Activated CD4-positive, CD25-positive, alpha-beta regulatory T cell treated with anti-CD3 and anti-CD28 coated beads, Interleukin-2, amount 50 U/mL, for 72 hours (primary cell): ENCODE measurements at places on chromosomes 12 and 14.
A peak's percentile ranks its signal among the peaks of the same experiment; 100 is the strongest.

GRCh38 chr14:64726585-64726890 is 22.3 kb downstream of the PLEKHG3 start:
- no peak for DNase-seq

DNA sequence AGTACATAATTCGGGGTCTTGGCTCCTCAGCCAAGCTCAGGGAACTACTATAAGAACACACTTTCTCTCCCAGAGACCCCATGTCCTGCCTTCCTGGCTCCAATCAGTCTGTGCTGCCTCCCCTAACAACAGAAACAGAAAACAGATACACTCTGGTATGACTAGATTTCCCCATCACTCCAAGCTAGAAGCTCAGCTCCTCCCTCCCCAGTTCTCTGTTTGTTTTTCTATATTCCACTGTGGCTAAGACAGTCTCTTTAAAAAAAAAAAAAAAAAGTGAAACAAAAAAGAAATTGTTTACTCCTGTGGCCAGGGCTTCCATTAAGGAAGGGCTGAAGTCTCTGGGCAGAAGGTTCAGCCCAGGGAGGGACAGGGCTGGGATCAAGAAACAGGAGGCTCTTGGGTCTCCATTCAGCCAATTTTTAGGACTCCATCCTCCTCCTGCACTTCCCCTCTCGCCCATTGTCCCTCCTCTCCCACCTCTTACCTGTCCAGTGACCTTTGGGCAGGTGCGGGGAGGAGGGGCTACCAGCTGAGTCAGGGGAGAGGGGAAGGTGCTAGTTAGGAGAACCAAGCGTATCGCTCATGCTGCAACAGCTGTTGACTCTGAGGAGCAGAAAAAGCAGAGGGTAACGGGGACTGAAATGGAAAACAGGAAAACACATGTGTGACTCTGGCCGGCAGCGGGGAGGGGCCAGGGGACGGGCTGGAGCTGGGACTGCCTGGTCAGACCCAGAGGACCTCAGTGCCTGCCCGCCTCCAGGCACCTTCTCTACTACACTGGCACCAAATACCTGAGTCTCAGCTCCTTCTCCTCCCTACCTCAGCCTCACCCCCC is 4.1 kb upstream of the SLC7A7 start:
- DNase-seq, result no peak

- no peak for DNase-seq
Observed at GRCh38 chr14:63273717-63274655, 44.7 kb downstream of the GPHB5 start.

DNA sequence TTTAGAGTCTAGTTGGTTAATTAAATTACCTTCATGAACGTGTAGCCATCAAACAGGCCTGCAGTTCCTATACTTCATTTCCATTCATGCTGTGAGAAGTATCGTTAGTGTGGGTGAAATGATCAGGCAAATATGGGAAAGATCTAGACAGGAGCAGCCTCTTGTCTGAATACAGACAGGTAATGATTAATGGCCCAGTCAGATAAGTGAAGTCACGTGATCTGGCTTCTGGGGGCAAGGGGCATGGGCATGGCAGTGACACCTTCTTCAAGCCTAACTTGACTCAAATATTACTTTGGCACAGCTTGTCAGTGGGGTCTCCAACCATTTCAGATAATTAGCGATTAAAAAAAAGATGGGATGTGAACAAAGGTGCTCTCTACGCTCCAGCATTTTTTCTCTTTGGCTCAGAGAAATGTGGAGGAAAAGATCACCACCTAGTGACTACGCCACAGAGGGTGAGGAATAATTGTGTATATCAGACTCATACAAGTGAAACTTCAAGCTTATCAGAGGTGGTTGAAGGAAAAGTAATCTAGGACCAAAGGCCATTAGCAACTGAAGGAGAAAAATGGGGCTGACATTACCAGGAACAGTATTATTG is 17.8 kb downstream of the GUCY2C start:
- DNase-seq, result no peak

DNA sequence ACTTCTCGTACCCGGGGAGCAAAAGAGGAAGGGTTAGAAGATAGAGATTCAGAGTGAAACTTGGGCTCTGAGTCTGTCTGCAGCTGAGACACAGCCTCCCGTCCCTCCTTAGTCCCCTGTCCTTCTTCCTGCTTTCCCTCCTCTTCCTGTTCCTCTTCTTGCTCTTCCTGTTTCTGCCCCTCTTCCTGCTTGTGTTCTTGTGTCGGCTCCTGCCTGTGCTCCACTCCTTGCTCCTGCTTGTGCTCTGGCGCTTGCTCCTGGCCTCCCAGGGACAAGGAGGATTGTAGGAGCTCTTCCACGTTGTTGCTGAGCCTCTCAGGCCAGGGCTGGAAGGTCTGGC is 3.0 kb downstream of the ACRBP start:
- DNase-seq, result no peak

DNA sequence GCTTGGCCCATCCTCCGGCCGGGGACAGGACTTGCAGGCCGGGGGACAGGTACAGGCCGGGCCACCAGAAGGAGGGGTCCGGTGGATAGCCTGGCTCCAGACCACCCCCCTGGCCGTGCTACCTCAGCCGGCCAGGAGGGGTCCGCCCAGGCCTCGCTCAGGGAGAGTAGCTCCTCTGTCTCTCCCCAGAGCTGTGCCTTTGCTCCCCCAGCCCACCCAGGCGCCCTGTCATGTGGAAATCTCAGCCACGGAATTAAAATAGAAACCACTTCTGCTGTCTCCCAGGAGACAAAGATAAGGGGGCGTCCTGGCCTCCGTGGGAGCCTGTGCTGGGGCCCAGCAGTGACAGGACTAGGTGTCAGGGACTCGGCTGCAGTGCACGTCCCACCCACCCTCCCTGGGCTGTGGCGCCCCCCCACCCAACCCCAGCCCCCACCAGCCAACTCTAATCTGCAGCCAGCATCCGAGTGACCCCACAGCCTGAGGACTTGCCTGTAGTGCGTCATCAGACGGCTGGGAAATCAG is 3.3 kb upstream of the CRIP2 start:
- DNase-seq, result no peak

- DNase-seq, result peak; percentile 39
Observed at GRCh38 chr12:116123451-116124258, 153.8 kb downstream of the MED13L start.

- DNase-seq, result no peak
Observed at GRCh38 chr12:99388671-99389195, 258.8 kb upstream of the GARIN6 start.

GRCh38 chr14:51865953-51866747 is 5.7 kb downstream of the GNG2 start:
- no peak for DNase-seq

GRCh38 chr12:6183689-6184428 is 16.3 kb upstream of the CD9 start:
- DNase-seq, result no peak

DNA sequence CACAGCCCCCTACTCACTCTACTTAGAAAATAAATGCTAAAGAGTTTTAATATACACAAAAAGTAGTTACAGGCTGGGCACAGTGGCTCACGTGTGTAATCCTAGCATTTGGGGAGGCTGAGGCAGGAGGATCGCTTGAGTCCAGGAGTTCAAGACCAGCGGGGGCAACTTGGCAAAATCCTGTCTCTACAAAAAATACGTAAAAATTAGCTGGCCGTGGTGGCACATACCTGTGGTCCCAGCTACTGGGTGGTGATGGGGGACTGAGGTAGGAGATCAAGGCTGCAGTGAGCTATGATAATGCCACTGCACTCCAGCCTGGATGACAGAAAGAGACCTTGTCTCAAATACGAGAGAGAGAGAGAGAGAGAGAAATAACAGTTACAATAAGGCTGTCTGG is 9.9 kb upstream of the DYNC1H1 start:
- DNase-seq, result no peak

- peak; percentile 81 for DNase-seq
Observed at GRCh38 chr12:6426882-6427671, 17.7 kb upstream of the CD27 start.

GRCh38 chr12:42960087-42960527 is 370.6 kb upstream of the PRICKLE1 start:
- no peak for DNase-seq

DNA sequence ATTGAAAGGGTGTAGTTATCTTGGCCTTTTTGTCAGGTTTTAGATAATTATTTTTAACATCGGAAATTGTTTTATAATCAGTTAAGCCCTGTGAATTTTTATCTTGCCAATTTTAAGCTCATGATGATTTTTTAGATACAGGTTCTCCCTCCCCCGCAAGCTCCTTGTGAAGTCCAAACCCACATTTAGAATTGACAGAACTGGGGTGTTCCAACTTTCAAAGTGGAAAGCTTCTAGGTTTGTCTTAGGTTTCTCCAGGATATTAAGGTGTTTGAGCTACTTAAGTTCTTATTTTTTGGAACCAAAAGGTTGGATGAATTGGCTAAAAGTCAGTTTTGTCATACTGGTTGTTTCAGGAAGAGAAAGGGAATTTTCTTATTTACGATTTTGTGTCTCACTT is 49.1 kb downstream of the ATP2A2 start:
- no peak for DNase-seq

DNA sequence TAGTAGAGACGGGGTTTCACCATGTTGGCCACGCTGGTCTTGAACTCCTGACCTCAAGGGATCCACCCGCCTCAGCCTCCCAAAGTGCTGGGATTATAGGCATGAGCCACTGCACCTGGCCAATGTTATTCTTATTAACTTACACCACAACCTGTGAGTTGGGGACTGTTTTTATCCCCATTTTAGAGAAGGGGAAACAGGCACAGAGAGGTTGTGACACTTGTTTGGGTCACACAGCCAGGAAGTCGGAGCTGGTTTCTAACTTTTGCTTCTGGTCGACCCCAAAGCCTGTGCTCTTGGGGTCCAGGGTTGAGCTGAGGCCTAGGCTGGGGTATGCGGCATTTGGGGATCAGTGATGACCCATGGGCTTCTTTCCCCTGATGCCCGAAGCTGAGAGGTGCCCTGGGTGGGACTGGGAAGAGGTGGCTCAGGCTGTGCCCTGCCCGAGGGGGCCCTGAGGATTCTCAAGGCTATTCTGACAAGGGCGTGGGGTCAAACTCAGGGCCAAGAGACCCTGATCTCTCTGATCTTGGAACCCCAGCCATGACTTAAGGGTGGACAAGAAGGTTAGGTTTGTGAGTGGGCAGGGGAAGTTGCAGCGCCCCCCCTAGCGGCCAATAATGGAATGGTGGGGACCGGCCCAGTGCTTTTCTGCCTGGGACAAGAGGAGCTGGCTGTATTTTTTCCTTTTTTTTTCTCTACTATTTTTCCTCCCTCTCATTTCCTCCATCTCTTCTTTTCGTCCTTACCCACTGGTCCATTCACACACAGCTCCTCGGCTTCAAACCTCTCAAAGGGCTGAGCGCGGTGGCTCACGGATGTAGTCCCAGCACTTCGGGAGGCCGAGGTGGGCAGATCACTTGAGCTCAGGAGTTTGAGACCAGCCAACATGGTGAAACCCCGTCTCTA is 3.0 kb downstream of the SDSL start:
- peak; percentile 69 for DNase-seq

DNA sequence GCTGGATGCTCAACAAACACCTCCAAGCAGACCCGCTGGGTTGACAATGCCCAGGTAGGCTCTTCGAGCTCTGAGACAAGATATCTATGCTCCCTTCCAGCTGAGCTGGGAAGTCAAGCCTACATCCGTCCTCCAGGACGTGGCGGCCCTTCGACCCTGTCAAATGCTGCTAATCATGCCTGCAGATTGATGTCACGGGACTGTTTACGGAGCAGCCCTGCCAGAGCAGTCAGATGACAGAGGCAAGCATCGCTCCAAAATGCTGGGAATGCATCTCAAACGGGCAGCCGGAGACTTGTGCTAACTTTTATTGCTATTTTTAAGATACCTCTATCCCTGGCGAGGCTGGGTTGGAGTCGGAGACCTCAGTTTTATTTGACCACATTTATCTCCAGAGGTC is 139.2 kb downstream of the NTF3 start:
- DNase-seq, result no peak

- DNase-seq, result no peak
Observed at GRCh38 chr12:20448781-20449180, 80.4 kb downstream of the PDE3A start.

DNA sequence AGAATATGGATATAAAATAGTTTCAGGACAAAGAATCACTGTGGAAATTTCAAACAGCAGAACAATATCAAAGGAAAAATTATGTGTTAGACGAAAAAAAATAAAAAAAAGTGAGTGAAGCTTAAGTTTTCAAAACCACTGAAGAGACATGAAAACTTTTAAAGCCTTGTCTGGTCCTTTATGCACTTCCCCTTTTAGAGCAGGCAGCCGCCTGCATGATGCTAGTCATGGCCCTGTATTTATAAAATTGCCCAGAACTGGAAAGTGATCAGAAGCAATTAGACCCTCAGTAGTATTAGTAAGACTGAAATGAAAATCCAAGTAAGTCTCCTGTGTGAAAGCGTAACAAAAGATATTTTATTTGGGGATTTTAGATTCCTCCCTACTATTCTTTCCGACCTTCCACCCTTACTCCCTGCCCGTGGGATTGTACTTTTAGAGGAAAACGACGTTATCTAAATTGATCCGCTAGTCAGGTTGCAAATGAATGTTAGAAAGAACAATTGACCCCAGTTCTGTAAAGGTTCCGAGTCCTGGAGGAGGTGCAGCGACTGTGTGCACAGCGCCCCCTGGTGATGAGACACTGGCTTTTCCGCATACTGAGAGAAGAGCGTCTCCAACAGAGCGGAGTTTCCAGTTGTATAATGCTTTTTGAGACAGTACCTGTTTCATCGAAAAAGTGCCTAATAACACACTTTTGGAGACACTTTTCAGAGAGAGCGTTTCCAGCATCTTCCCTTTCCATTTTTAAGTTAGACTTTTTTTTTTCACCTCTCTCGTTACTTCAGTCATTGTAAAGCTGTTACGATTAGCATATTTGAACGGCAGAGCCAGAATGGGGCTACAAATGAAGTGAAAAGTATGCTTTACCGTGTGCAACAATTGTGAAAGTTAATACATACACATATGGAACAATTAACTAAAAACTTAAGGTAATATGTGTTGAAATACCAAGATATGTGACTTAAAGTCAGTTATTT is 12.4 kb downstream of the MGST1 start:
- no peak for DNase-seq

GRCh38 chr14:23154964-23155587 is 28.4 kb downstream of the SLC7A8 start:
- no peak for DNase-seq
